ENCODE measurements at places on chromosomes 12 and 14.

GRCh38 chr12:103012884-103013283, 55.4 kb downstream of the ASCL1 start:
- no peak for DNase-seq

DNA sequence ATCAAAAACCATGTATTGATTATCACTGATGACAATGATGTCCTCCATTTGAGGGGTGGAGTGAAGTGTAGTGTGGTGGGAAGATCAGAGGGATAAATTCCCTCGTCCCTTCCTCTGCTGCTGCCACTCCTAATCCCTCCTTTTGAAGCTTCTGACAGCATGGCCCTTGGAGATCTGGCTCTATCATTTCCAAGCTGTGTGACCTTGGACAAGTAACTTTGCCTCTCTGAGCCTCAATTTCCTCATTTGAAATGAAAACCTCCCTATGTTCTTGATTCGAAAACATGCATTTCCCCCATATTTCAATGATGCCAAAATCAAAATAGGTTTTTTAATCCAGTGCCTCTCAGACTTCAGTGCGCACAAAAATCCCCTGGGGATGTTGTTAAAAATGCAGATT, 231.6 kb downstream of the RBM19 start:
- no peak for DNase-seq

DNA sequence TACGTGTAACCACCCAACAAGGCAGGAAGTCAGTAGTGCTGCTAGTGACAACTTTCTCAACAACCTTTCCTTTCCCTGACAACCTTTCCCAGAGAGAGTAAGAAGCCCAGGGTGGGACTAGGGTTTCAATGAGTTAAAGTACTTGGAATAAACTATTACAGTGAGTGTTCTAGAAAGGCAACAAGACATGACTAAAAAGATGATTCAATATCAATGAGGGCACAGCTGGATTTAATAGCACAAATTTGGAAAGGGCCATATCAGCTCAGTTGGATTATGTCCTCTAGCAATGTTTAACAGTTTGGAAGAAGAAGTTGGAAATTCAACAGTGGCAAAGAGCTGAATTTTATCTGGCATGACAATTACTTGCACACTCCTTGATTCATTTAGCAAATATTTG, 90.4 kb upstream of the GRIN2B start:
- no peak for DNase-seq

- no peak for DNase-seq
Observed at GRCh38 chr14:69675245-69675583, 63.8 kb downstream of the SUSD6 start.

- DNase-seq = no peak
Observed at GRCh38 chr12:24718617-24719016, 230.3 kb downstream of the BCAT1 start.

DNA sequence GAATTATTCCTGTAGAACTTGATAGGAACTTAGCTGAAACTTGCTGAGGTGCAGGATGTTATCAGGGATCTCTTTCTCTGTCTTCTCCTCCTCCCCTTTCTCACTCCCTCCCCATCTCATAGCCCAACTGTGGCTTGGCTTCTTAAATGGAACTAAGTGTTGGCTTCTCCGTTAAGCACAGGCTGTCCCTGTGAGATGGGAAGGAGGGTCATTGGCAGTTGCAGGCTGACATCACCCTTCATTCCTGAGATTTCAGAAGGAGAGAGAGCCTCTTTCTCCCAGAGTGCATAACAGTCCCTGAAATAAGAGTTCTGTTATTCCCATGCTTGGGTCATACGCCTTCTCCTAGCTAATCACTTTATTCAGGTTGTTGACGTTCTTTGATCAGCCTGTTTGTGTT, 162.0 kb downstream of the UNC79 start:
- no peak for DNase-seq
